Stimulated activated CD8-positive, alpha-beta memory T cell treated with anti-CD3 and anti-CD28 coated beads, Interleukin-7, amount 100 ng/mL, for 4 hours (primary cell): ENCODE measurements at places on chromosomes 16 and 17.

DNA sequence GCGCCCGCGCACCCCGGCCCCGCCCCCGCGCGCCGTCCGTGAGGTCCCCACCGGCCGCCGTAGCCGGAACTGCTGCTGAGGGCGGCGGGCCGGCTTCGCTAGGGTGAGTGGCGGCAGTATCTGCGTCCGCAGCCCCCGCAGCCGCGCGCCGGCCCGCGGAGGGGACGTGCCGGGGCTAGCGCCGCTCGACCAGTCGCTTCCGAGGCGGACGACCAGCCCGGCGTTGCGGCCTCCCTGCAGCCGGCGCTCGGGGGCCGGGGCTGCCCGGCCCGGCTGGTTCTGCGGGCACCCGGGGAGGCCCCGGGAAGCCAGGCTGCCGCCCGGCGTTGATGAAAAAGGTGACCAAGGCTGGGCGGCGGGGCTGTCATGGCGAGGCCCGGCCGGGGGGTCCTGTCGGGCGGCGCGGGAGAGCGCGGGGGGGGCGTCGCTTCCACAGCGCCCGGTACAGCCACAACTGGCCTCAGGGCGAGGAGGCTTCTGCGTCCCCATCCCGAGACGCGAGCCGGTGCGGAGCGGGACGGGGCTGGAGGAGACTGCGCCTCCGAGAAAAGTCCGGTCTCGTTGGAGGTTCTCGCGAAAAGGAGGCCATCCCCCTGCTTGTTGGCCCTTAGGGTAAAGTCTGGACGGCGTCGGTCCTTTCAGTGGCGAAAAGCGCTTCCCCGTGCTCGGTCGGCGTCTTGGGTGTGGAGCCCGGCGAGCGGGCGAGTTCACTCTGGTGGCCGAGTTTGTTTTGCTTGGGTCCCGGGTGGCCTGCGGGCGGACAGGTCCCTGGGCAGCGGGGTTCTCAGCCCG is at the start of gene CRAMP1:
Gene CRAMP1 (plus strand): TSS at position 41 of the 792 bp plus-strand sequence. CDS start 2,280 bp downstream, outside the sequence.
- DNase-seq: no peak

- DNase-seq: no peak
These were observed 5.7 kb downstream of the HOXB2 start for GRCh38 chr17:48539177-48539576.

DNA sequence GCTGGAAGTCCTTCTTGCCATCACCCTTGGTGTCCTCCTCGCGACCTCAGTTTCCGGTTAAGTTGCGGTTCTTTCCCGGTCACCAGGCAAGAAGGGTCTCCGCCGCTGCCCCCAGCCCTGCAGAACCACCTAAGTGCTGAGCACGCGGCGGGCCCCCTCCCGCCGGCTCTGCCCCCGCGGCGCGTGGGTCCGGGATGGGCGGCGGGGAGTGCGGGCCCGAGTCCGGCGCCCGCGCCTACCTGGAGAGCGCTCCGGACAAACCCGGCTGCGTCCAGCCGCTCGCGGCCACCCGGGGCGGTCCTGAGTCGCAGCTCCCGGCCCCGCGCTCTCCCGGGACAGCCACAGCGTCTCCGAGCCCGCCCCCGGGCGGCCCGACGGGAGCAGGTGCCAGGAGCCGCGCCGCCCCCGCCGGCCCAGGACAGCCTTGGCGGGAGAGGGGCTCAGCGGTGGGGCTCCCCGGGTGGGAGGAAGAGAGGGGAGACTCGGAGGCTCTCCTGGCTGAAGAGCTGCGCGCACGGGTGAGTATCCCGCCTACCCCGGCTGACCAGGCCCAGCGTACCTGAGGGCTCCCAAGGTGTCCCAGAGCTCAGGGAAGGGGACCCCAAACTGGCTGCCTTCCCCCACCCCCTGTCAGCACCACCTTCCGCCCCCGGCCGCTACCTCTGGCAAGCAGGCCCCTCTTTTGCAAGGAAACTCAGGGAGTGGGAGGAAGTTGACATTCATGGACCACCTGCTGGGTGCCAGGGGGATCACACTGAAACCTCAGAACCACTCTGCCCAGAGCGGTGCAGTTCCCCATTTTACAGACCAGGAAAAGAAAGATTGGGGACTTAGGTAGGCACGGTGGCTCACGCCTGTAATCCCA is 22.2 kb upstream of the C17orf113 start:
- no peak for DNase-seq

GRCh38 chr17:74118504-74118903 is 85.0 kb upstream of the RPL38 start:
- DNase-seq: no peak

DNA sequence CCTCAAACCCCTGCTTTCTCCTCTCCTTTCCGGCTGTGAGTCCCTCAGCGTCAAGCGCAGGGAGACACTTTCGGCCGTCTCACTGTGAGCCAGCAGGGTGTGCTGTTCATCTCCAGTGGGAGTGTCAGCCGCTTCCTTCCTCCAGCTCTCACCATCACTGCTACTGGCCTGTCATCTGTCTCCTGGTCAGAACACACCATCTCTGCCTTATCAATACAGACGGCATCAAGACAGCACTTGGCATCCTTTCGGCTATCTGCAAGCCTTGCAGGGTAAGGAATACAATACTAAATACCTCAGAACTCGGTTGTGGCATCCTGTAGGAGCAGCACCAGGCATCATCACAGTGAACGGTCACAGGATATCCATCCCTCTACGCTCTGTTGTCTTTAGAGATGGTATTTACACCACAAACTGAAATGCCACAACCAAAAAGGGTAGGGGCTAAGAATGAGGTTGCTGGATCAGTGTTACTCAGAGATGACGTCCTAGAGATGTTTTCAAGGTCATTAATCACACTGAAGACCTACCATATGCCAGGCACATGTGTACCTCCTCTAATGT is 20.7 kb upstream of the CMTM4 start:
- DNase-seq: no peak

DNA sequence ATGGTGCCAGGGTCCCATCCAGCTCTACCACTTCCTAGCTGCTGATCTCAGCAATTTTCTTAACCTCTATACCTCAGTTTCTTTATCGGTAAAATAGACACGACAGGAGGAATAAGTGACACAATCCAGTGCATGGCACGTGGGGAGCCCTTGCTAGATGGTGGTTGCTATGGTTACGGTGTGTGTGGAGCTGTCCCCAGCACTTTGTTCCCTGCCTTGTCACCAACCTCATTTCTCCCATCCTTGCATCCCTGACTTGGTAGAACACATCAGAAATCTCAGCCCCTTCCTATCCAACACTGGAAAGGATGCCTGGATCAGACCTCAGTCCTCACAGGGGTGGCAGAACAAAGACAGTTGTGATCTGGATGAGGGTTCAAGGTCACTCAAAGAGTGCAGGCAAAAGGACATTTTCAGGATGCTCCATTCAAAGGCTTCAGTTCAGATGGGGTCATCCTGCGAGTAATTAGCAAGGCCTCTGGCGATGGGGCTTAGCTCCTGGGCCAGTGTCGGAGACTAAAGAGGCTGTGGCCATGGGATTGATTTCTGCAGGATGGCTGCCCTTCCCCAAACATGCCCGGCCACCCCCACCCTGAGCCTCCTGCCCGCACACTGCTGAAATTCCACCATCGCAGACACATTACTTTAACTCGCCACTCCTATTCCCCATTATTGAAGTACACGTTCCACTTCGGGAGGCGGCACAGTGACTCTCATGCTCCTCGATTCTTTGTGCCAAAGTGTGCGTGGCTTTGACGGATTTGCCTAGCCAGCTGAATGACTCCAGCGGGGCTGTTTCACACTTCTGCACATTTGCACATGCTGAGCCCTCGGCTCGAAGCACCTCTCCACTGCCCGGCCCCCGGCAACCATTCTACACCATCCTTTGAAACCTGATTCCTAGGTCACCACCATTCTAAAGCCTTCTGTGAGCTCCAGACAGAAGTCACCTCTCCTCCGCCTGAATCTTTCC is 40.3 kb downstream of the WNT3 start:
- DNase-seq: no peak

DNA sequence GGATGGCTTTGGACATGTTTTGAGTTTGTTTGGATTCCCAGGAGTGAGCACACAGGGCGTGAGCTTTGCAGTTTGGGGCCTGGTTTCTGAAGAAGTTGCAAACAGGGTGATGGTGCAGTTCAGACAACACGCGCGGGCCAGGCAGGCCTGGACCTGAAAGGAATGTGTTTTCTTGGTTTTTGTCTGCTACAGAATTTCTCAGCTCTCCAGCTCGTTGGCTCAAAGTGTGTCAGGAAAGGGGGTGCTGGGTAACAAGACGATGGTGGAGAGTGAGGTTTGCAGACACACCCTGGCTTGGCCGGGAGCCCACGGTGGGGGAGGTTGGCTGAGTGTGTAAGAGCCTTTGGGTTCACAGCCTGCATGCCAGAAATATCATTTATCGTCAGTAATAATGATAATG is 82.3 kb downstream of the CMIP start:
- no peak for DNase-seq

GRCh38 chr16:1475552-1476114 is 805 bp upstream of the CLCN7 start:
- DNase-seq: no peak
